ENCODE measurements at places on chromosomes 7 and 10.
A peak's percentile ranks its signal among the peaks of the same experiment; 100 is the strongest.

GRCh38 chr10:44650691-44651661 is 260.2 kb upstream of the TMEM72 start:
- DNase-seq: no peak

DNA sequence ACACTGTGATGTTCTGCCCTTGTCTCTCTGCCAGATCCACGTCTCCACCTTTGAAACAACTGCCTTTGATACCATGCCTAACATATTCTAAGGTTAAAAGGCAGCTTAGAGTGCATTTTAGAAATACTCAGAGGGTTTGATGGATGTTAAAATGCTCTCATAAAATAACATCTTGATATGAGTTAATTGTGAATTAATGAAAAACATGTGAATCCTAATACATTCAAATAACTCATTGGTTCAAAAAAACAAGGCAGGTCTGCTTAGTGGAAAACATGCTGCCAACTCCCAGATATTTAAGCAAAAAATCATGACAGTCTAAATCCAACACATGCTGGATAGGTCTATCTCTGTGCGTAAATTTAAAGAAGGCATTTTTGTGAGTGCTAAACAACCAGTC is 291.8 kb downstream of the AHR start:
- DNase-seq: no peak

DNA sequence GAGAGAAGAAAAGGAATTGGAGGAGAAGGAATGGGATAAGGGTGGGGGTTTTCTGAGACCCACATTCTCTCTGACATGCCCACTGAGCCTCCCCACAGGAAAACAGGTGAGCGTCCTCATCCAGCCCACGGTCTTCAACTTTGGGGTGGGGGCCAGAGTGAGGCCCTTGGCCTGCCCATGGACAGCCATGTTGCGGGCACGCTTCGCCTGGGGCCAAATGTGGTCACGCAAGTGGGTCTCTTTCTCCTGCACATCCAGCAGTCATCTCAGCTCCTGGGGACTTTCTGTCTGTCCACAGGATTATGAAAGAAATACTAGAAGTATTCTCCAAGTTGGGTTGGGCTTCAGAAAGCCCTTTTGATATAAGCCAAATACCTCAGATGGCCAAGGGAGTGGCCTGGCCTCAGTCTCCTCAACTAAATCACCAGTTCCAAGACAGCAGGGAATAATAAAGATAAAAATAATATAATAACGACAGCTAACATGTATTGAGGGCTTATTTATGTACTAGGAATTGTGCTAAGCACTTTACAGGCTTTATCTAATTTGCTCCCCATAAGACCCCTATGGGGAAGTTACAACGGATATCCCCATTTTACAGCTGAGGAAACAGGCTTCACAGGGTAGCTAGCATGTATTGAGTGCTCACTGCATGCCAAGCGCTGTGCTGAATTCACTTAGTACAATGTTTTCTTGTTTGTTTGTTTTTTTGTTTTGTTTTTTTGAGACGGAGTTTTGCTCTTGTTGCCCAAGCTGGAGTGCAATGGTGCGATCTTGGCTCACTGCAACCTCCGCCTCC is 57.2 kb upstream of the LBX1 start:
- DNase-seq: no peak

- no peak for DNase-seq
These were observed 6.9 kb downstream of the SERPINE1 start for GRCh38 chr7:101133621-101134398.

GRCh38 chr10:6011558-6011957 is 34.2 kb upstream of the IL15RA start:
- DNase-seq: no peak

DNA sequence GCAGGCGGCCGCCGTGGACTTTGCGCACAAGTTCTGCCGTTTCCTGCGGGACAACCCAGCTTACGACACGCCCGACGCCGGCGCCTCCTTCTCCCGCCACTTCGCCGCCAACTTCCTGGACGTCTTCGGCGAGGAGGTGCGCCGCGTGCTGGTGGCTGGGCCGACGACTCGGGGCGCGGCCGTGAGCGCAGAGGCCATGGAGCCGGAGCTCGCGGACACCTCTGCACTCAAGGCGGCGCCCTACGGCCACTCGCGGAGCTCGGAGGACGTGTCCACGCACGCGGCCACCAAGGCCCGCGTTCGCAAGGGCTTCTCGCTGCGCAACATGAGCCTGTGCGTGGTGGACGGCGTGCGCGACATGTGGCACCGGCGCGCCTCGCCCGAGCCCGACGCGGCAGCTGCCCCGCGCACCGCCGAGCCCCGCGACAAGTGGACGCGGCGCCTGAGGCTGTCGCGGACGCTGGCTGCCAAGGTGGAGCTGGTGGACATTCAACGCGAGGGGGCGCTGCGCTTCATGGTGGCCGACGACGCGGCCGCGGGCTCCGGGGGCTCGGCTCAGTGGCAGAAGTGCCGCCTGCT is 14.1 kb downstream of the SH2B2 start:
- DNase-seq: no peak

GRCh38 chr10:13349463-13350274 is 1.6 kb upstream of the SEPHS1 start:
- DNase-seq: peak; percentile 46

- DNase-seq: no peak
These were observed 700.5 kb downstream of the GRID1 start for GRCh38 chr10:85666102-85666501.

DNA sequence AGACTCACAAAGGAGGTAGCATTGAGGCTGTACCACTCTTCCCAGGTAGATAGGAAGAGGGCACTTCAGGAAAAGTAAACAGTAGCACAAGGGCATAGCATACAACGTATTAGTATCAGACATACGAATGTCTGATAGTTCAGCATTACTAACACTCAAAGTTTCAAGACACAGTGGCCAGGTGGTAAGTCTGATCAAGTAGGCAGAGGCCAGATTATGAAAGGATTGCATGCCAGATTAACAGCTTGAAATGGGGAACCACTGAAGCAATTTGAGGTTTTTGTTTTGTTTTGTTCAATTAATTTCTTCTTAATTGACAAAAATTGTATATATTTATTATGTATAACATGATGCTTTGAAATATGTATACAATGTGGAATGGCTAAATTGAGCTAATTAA is 45.7 kb upstream of the IL6 start:
- no peak for DNase-seq

DNA sequence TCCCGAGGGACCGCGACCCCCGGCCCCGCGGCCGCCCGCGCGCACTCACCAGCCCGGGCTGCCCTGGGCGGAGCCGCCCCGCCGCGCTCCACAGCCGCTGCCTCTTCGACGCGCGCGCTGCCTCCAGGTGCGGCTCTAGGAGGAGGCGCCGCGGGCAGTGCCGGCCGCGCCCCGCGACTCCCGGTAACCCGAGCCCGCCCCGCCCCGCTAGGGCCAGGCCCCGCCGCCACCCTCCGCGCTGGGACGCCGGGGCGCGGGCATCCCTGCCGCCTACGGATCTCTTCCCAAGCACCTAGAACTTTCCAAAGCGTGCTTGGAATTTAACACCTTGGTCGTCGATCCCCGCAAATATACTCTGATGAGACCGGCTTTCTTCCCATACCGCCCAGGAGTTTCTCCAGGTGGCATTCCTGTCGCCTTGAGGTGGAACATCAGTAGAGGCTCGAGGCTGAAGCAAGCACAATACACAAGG is at the start of gene SLC26A5:
Gene SLC26A5, minus strand, starts transcription at position 159 of the 472 bp plus-strand sequence. CDS start 24,693 bp downstream, outside the sequence.
- no peak for DNase-seq
